ENCODE measurements at places on chromosomes 1 and 21. TPM values are rescaled to one million over a fixed set of nuclear protein-coding genes. Genes with fewer than 3 reads are reported as not detected.

Gene APOBEC4
- polyA plus RNA-seq, result 1.1 TPM

Gene S100A3
- polyA plus RNA-seq, result 0.20 TPM

Gene FASLG
- polyA plus RNA-seq, result 0.37 TPM

Gene RAVER2
- polyA plus RNA-seq, result 33.2 TPM

Gene SHE
- polyA plus RNA-seq, result 19.9 TPM

Gene CENPS
- 23.1 TPM for polyA plus RNA-seq

Gene LCE2B
- polyA plus RNA-seq, result not detected

Gene MSH4
- 0.37 TPM for polyA plus RNA-seq

Gene ORC1
- 5.3 TPM for polyA plus RNA-seq

Gene MAST2
- 65.9 TPM for polyA plus RNA-seq

Gene SAMD13
- polyA plus RNA-seq, result 8.4 TPM

Gene CD5L
- not detected for polyA plus RNA-seq
